ENCODE measurements at places on chromosomes 2 and 18. TPM values are rescaled to one million over a fixed set of nuclear protein-coding genes. Genes with fewer than 3 reads are reported as not detected.
A peak's percentile ranks its signal among the peaks of the same experiment; 100 is the strongest.

The ERBB4 gene
- total RNA-seq: 2.4 TPM

DNA sequence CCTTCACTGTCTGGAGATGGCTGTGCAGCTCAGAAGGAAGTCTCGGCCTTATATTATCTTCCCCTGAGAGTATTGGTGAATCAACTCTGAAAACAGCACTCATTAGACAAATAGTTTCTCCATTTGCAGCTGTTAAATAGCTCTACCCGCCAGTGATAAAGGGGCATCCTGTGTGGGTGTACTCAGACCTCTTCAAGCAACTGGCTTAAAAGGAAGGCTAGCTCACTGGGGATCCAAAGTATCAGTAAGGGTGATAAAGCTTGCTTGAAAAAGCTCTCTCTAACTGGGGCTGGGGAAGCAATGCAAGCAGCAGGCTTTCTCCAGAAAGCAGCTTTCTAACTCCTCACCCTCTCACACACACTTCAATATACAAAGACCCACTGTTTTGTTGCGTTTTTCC lies 64.9 kb upstream of the PSMD14 start:
- H3K27ac ChIP-seq: no peak overlapping the region
- no peaks in the 10 kb centered on the region for H3K36me3 ChIP-seq
- H3K27me3 ChIP-seq: no peaks in the 10 kb centered on the region
- H3K4me3 ChIP-seq: no peak overlapping the region
- no peak for DNase-seq

GRCh38 chr2:48137829-48138228 lies 231.5 kb upstream of the FBXO11 start:
- H3K4me1 ChIP-seq: no peaks in the 10 kb centered on the region
- H3K36me3 ChIP-seq: no peaks in the 10 kb centered on the region
- H3K4me3 ChIP-seq: no peak overlapping the region
- no peaks in the 10 kb centered on the region for H3K27me3 ChIP-seq
- no peak for DNase-seq

DNA sequence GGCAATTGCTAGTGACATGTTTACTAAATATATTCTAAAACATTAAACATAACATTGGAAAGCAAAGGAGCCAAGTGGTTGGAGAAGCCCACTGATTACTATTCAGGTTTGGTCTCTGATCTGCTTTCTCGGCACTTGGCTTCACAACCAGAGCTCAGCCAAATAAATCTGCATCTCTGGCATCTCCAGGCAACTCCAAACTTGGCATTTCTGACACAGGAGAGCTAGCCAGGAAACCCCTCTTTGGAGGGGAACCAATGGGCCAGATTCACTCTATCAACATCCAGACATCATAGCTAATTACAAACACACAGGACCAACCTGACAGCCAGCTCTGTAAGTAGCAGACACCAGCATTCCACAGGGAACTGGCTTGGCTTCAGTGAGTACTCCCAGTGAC lies 150.3 kb upstream of the ETAA1 start:
- H3K4me3 ChIP-seq: no peak overlapping the region
- H3K36me3 ChIP-seq: no peaks in the 10 kb centered on the region
- no peak for DNase-seq
- H3K27ac ChIP-seq: no peak overlapping the region
- H3K4me1 ChIP-seq: no peaks in the 10 kb centered on the region
- H3K27me3 ChIP-seq: no peaks in the 10 kb centered on the region

DNA sequence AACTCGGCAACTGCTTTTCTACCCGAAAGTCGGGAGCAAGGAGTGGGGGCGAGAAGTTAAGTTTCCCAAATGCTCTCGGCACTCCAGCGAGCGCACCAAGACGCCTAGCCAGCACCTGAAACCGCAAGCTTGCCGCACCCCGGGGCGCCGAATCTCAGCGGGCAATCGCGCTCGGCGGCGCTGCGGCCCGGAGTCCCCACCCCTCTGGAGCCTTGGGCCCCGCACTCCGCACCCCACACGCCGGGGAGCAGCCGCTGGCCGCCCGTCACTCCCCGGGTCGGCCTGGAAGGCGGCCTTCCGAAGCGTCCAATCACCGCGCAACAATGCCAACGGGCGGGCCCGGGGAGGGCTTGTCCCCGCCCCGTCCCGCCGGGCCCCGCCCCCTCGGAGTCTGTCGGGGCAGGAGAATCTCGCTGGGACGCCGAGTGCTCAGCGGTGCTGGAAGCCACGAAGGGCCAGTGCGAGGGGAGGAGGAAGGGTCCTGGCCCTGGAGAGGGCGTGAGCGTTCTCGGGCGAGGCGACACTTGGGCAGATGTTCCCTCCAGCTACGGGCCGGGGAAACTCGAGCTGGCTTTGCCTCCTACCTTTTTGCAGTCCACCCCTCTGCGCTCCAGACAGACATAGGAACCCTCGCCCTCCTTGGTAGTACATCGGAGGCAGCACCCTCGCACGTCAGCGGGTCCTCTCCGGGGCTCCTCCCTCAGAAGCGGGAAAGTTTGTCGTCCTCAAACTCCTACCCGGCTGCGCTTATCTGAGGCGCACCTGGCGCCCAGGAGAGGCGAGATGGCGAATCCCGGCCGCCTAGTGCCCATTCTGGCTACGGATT lies 1.1 kb upstream of the ZBTB7C start:
- H3K36me3 ChIP-seq: no peaks in the 10 kb centered on the region
- H3K4me3 ChIP-seq: peak overlapping the region; percentile 89
- peak; percentile 94 for DNase-seq
- no peak overlapping the region for H3K27ac ChIP-seq
- H3K27me3 ChIP-seq: peaks cover 51% of the 10 kb centered on the region

The TXNDC2 gene
- total RNA-seq: not detected

GRCh38 chr2:119106301-119106897 lies 52.2 kb downstream of the C1QL2 start:
- no peak overlapping the region for H3K27ac ChIP-seq
- peaks cover 10% of the 10 kb centered on the region for H3K4me1 ChIP-seq
- H3K36me3 ChIP-seq: no peaks in the 10 kb centered on the region

GRCh38 chr2:51165534-51166260 lies 133.8 kb upstream of the NRXN1 start:
- H3K4me1 ChIP-seq: no peaks in the 10 kb centered on the region
- no peak for DNase-seq
- no peaks in the 10 kb centered on the region for H3K36me3 ChIP-seq
- H3K27me3 ChIP-seq: no peaks in the 10 kb centered on the region
- no peak overlapping the region for H3K27ac ChIP-seq

- no peak for DNase-seq
- H3K4me3 ChIP-seq: no peak overlapping the region
- H3K27ac ChIP-seq: no peak overlapping the region
- no peaks in the 10 kb centered on the region for H3K36me3 ChIP-seq
- H3K4me1 ChIP-seq: no peaks in the 10 kb centered on the region
Measured at GRCh38 chr2:70828914-70829824, 6.4 kb downstream of the CD207 start.

GRCh38 chr18:8695932-8696517 lies 9.3 kb upstream of the MTCL1 start:
- H3K4me3 ChIP-seq: no peak overlapping the region
- H3K36me3 ChIP-seq: no peaks in the 10 kb centered on the region
- no peak overlapping the region for H3K27ac ChIP-seq

GRCh38 chr18:45974088-45974536 lies 7.0 kb upstream of the EPG5 start:
- H3K27me3 ChIP-seq: no peaks in the 10 kb centered on the region
- peak; percentile 75 for DNase-seq
- H3K4me3 ChIP-seq: no peak overlapping the region

The LYPD1 gene
- 23.1 TPM for total RNA-seq

The NEB gene
- total RNA-seq: 3.3 TPM

DNA sequence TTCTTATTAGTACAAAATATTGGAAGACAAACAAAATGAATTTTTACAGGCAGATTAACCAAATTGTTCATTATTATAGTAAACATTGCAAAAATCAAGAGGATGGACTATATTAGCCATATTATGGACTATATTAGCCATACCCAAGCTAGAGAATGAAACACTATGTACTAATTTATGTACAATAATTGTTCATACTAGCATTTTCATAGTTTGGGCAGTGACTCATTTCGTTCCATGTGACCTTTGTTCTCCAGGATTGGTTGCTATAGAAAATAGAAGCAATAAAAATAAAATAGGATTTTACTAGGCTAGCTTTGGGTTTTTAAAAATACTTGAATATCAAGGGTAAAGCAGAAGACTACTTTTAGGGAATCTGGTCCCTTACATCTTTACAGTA lies 176.8 kb downstream of the ZEB2 start:
- no peaks in the 10 kb centered on the region for H3K4me1 ChIP-seq
- no peak overlapping the region for H3K4me3 ChIP-seq
- H3K27ac ChIP-seq: no peak overlapping the region
- no peaks in the 10 kb centered on the region for H3K27me3 ChIP-seq

DNA sequence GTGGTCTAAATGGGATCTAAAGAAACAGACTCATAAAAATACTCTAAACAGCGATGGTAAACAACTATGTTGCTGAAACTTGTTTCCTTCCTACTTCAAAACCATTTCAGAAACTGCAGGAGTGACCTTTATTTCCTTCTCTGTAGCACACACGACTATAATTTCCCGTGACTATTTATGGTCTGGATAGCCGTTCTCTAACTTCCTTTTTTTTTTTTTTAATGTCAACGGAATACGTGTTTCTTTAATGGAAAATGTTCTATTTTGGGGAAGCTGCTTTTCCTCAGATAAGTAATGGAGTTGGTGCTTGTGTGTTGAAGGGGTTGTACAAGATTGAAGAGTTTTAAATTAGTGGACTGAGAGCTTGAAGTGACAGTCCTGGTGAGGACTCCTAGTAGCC lies 224.1 kb downstream of the PHLPP1 start:
- no peak for DNase-seq
- no peaks in the 10 kb centered on the region for H3K27me3 ChIP-seq
- H3K4me1 ChIP-seq: no peaks in the 10 kb centered on the region
- H3K36me3 ChIP-seq: no peaks in the 10 kb centered on the region
- H3K4me3 ChIP-seq: no peak overlapping the region

DNA sequence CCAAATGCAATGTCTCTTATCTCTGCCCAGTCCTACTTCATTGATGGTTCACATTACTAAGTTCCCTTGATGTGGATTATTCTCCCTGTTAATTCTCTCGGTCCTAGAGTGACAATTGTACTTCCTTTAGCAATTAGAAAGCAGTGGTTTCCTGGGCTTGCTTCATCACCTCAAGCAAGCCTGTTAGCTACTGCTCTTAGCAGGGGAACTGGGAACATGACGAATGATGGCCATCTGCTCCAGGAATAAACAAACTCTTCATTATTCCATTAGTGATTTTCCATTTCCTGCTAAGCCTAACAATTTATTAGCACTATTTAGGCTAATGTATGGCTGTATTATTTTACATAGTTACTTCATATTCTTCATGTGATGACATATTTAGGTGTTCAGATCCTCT lies 331.8 kb downstream of the MTX2 start:
- H3K36me3 ChIP-seq: no peaks in the 10 kb centered on the region
- H3K27ac ChIP-seq: no peak overlapping the region
- no peak overlapping the region for H3K4me3 ChIP-seq
- no peak for DNase-seq
- H3K4me1 ChIP-seq: no peaks in the 10 kb centered on the region

GRCh38 chr2:36060133-36060532 lies 295.4 kb upstream of the CRIM1 start:
- no peaks in the 10 kb centered on the region for H3K36me3 ChIP-seq
- H3K27me3 ChIP-seq: no peaks in the 10 kb centered on the region
- peak overlapping the region; percentile 82 for H3K27ac ChIP-seq
- DNase-seq: no peak
- H3K4me3 ChIP-seq: no peak overlapping the region

DNA sequence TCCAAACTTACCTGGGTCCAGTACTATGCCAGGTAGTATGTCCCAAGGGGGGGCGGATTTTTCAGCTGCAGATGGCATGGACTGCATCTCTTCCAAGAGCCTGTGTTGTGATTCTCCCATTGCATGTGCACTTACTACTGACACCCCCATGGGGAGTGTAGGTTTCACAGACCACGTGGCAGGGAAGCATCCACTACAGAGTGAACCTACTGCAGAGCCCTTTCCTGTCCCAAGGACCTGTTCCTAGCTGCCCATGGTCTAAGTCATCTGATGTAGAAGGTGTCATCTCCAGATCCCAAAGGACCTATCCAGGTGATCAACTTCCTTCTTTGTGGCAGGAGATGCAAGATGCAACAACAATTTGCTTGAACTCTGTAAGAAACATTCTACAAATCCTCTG lies 9.9 kb upstream of the SULT1C3 start:
- H3K36me3 ChIP-seq: no peaks in the 10 kb centered on the region
- H3K27me3 ChIP-seq: no peaks in the 10 kb centered on the region
- no peaks in the 10 kb centered on the region for H3K4me1 ChIP-seq
- no peak overlapping the region for H3K4me3 ChIP-seq
- no peak overlapping the region for H3K27ac ChIP-seq

The PKDCC gene
- total RNA-seq: 339 TPM

The HJURP gene
- 5.3 TPM for total RNA-seq

The REG1B gene
- total RNA-seq: not detected

GRCh38 chr2:1798115-1798784 lies 53.9 kb upstream of the PXDN start:
- no peaks in the 10 kb centered on the region for H3K27me3 ChIP-seq
- no peak for DNase-seq

The GREB1 gene
- total RNA-seq: 4.0 TPM

The CBLN2 gene
- 1.1 TPM for total RNA-seq

- no peak overlapping the region for H3K27ac ChIP-seq
- H3K27me3 ChIP-seq: no peaks in the 10 kb centered on the region
- H3K4me1 ChIP-seq: no peaks in the 10 kb centered on the region
Measured at GRCh38 chr2:121818546-121818945, 63.1 kb downstream of the TSN start.

GRCh38 chr2:238158018-238158508 lies 707 bp upstream of the ERFE start:
- H3K4me1 ChIP-seq: no peaks in the 10 kb centered on the region
- H3K27me3 ChIP-seq: peaks cover 27% of the 10 kb centered on the region
- no peak for DNase-seq
- H3K36me3 ChIP-seq: no peaks in the 10 kb centered on the region
- no peak overlapping the region for H3K27ac ChIP-seq
- no peak overlapping the region for H3K4me3 ChIP-seq

- H3K4me3 ChIP-seq: no peak overlapping the region
- no peak for DNase-seq
- H3K27me3 ChIP-seq: no peaks in the 10 kb centered on the region
- no peak overlapping the region for H3K27ac ChIP-seq
Measured at GRCh38 chr2:22930781-22931180, 454.2 kb upstream of the KLHL29 start.

The MEIS1 gene
- 35.5 TPM for total RNA-seq

DNA sequence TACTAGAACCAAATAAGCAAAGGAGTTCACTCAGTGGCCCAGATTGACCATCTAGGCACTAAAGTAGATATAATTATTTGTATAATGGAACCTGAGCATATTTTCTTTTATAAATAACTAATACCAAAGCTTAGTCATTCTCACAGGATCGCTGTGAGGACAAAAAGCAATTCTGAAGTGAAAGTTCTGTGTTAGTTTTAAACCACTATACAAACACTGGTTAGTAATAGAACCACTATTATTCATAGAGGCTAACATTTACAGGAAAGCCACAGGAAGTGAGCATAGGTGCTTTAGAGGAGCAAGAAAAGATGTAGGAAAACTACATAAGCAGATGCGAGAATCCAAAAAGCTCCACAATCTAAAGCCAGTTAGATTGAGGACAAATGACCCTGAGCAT lies 364.7 kb downstream of the XIRP2 start:
- no peaks in the 10 kb centered on the region for H3K27me3 ChIP-seq
- H3K4me3 ChIP-seq: no peak overlapping the region
- H3K4me1 ChIP-seq: no peaks in the 10 kb centered on the region
- H3K36me3 ChIP-seq: no peaks in the 10 kb centered on the region

All from hepatocyte (in vitro differentiated cells).